Glomerular endothelial cell (primary cell): ENCODE measurements at places on chromosomes 2 and 18.

DNA sequence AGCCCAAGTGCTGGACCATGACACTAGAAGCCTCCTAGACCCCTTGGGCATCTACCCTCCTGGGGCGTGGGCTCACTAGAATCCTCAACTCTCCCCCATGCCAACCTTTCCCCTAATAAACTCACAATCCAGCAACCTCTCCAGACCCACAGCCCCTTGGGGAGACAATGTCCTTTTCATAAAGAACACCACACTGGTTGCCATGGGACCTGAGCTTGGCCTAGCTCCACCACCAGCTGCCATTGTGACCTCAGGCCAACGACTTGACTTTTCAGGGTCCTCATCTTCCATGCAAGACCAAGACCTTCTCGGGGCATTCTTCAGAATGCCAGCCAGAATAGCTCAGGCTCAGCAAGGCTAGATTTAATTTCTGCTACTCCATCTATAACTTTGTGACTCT, 128.1 kb upstream of the NPAS2 start:
- no peak for DNase-seq

DNA sequence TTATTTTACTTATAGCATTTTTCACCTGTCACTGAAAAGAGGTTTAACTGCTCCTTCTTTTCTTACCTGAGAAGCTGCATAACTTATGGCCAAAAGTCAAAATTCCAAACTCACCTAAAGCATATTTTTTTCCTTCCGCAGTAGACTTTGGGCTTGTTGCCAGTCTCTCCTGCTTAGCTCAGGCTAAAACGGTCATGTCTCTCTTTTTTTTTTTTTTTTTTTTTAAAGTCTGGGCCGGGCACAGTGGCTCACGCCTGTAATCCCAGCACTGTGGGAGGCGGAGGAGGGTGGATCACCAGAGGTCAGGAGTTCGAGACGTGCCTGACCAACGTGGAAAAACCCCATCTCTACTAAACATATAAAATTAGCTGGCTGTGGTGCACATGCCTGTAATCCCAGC, 113.5 kb downstream of the RTN4 start:
- no peak for DNase-seq

DNA sequence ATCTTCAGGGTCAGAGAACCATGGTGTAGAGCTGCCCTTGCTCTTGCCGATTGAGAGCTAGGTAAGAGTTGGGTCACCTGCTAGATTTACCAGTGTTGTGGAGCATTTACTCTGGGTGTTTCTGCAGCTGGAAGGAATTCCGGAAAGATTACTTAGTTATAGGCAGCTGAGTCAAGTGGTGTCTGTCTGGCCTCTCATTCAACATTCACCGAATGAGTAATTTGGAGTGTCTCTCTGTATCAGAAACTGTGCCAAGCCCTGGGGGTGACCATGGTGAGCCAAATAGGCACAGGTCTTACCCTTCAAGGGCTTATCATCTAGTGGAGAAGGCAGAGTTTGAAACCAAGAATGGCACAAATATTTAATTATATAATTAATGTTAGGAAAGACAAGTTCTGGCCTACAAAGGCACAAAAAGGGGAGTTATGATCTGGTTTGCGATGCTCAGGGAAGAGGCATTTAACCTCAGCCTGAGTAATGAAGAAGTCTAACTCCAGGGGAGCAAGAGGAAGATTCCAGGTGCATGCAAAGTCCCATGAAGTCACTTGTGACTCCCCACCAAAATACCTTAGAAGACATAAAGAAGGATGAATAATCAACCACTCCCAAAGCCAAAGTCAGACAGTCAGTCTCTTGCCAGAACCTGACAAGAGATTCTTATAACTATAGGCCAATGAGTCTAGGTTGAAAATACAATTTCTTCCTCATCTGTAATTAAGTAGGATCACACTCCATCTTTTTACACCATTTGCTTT, 12.5 kb downstream of the SETBP1 start:
- no peak for DNase-seq

DNA sequence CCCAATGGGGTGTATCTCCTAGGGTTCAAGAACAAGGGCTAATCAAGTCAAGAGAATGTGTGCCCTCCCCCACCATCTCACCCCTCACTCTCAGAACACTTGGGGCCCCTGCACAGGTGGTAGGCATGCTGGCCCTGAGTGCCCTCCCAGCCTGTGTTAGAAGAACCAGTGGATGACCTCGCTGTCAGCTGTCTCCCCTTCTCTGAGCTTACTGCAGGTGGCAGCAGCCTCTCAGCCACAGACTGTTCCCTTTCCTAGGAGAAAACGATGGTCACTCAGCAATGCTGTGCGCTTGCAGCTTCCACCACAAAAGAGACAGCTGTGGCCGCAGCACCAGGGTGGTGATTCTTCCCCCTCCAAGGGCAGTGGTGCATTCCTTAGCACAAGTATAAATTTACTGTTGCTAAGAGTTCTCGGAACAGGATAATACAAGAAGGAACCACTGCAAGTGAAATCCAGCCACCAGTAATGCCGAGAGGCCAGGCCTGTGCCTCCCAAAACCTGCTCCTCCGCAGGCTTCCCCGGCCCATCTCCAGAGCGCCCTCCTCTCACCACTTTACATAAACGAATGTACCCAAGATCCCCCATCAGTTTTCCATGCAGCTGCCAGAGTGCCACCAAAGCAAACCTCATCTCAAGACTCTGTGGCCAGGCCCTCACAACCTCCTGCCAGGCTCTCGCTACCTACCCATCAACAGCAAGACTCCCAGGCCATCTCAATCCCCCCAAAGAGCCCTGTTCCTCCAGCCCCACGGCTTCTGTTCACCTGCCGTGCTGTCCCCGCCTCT, 935 bp upstream of the RAMP1 start:
- no peak for DNase-seq

DNA sequence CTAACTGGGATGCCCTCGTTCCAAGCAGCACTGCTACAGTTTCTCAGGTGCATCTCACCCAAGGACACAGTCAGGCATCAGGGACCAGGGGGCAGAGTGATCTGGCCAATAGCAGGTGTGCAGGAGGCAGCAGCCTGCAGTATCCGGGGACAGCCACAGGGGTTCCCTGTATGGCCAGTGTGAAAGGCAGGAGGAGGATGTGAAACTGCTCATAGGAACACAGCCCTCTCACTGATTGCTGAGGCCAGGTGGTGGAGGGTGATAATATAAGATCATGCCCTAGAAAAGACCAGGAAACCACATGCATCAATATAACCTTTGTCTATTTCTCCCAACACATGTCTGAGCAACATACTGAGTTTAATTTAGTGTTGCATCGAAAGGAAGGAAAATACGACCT, 112.7 kb upstream of the TACR1 start:
- DNase-seq: no peak
